ENCODE measurements at places on chromosomes 7 and 10.

- no peak for DNase-seq
These were observed 240.4 kb downstream of the KIAA1217 start for GRCh38 chr10:24449321-24449740.

DNA sequence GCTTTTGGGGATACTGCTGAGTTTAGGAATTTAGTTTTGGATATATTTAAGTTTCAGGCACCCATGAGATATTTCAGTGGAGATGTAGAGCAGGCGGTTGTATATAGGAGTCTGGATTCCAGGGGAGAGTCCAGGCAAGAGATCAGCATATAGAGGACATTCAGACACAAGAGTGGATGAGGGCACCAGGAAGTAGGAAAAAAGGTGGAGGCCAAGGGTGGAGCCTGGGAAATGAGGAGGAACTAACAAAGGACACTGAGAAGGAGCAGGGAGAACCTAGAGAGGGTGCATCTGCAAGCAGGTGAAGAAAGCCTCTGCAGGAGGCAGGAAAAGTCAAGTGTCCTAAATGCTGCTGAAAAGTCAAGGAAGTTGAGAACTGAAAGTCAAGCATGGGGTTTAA lies 13.1 kb upstream of the PDLIM1 start:
- DNase-seq, result no peak

DNA sequence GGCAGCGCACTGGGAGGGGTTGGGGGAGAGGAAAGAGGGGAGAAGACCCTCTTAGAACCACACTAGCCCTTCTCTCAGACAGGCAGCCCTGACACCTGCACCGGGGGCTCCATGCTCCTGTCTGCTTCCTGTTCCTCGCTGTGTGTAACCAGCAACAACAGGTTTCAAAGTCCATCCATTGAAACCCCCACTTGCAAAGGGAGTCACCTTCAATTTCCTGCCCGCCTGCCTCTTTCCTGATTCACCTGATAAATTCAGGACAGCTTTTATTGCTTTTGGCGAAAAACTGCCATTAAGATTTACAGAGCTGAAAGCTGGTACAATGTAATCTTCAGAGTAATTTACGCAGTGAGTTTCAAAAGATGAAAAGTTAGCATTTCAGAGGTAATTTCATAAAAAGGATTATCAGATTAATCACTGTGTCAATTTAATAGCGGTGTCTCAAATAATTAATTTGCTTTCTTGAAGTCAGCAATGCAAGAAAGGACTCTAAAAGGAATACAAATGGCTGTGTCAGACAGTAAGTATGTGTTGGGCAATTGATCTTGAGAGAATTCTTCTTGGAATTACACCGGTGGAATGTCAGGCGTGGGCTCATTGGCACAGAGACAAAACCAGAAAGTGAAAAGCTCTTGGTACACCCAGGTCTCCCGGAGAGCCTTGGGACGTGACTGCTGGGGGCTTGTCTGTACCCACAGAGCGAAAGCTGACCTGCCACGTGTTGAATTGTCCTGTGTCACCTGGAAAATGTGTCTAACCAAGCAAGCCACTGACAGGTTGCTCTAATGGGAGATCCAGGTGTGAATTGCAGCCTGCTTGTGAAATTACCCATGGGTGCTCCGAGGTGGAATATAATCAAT lies 60.7 kb downstream of the TMEM209 start:
- no peak for DNase-seq

- no peak for DNase-seq
These were observed 286.0 kb upstream of the TMEM229A start for GRCh38 chr7:124318721-124319450.

DNA sequence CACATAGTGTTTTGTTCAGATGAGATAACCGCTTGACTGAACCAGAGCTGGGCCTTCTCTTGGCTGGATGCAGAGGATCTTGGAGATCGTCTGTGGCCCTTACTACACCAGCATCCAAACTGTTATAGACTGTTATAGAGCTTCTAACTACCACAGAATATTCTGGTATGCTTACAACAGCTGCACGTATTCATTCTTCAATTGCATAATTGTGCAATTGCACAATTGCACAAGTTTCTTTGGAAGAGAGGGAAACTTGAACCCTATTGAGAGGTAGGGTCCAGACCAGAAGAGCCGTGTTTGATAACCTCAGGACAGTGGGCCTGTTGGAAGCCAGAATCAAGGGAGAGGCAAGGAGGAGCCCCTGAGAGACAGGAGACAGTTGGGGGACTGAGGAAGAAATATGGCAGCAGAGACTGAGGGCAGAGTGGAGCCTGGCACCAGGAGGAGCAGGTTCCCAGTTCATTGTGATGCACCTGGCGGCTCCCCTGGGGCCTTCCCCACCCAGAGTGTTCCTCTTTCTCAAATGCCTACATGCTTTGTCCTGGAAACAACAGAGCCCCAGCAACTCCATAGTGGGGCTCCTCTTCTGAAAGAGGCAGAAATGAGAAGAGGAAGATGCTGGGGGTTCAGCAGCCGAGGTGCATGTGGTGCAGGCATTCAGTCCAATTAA lies 64.1 kb downstream of the PTPRZ1 start:
- no peak for DNase-seq

GRCh38 chr10:77041636-77042258 lies 595.9 kb downstream of the KCNMA1 start:
- DNase-seq, result peak; percentile 23

- DNase-seq, result no peak
These were observed 103.3 kb downstream of the CFAP58 start for GRCh38 chr10:104456802-104457542.

GRCh38 chr10:38043516-38043915 lies 33.0 kb downstream of the ZNF33A start:
- DNase-seq, result no peak

DNA sequence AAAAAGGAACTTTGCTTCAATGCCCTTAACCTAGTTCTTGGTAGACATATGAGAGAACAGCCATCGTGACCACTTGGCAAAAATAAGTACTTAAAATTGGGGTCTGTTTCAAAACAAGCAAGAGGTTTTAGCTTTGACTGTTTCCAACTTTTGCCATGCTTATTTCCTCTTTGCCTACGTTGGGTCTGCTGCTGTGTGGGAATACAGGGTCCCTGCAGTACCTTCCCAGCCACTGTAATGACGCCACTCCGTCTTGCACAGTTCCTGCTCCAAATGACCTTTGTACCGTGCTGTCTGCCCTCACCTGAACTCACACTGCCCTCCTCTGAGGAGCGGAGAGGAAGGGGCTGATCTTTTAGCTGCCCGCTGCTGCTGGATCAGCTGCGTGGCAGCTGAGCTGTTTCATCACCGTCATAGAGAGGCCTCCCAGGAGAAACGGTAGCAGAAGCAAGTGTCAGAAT lies 133.1 kb downstream of the MAPK8 start:
- DNase-seq, result no peak

GRCh38 chr7:112877691-112878460 lies 87.7 kb upstream of the TMEM168 start:
- DNase-seq, result no peak

DNA sequence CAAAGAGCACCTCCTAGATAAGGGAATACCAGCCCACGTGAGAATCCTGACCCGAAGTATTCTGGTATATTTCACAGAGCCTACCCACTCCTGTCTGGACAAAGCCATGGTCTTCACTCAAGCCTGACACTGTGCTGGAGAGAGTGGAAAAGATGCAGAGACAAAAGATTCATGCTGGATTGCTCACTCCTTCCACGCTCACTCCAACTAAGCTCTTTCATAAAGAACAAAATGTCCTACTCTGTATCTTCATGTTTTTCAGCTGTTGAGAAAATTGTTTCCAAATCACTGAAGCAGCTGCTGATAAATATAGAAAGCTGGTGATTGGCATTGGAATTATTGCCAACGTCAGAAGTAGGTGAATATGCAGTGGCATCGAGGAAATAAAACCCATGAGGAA lies 106.0 kb downstream of the ABLIM1 start:
- DNase-seq, result no peak

GRCh38 chr10:23535381-23535780 lies 96.5 kb downstream of the OTUD1 start:
- no peak for DNase-seq

DNA sequence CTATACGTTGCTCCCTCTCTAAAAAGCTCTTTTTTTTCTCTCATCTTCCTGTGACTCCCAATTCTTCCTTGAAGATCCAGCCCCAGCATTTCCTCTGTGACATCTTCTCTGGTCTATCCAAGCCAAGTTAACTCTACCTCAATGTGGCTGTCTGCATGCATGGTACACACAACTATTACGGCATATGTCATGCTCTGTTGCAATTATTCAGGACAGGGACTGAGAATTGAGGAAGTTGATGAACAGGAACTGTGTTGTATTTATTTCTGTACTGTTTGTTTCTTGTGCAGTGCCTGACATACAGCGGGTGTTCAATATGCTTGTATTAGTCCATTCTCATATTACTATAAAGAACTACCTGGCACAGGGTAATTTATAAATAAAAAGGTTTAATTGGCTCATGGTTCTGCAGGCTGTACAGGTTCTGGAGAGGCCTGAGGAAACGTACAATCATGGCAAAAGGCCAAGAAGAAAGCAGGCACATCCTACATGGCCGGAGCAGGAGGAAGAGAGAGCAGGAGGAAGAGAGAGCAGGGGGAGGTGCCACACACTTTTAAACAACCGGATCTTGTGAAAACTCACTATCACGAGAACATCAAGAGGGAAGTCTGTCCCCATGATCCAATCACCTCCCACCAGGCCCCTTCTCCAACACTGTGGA lies 6.3 kb downstream of the TRPV5 start:
- DNase-seq, result no peak

GRCh38 chr7:123417580-123417979 lies 116.8 kb downstream of the IQUB start:
- DNase-seq, result no peak

- DNase-seq, result no peak
These were observed 87.4 kb downstream of the CCDC3 start for GRCh38 chr10:12914111-12914510.
